Adipose tissue (tissue), 3 donors: ENCODE measurements at places on chromosomes 4 and X. TPM values are rescaled to one million over a fixed set of nuclear protein-coding genes. Genes with fewer than 3 reads are reported as not detected.

Gene SMARCA1
- polyA plus RNA-seq = 24.0 TPM

Gene FAM53A
- polyA plus RNA-seq = 2.1 TPM

Gene ADGRA3
- polyA plus RNA-seq = 6.6 TPM

Gene ACE2
- polyA plus RNA-seq = 14.4 TPM
